ENCODE measurements at places on chromosomes 6 and 20. TPM values are rescaled to one million over a fixed set of nuclear protein-coding genes. Genes with fewer than 3 reads are reported as not detected.

RAET1L gene
- not detected for total RNA-seq

FOXS1 gene
- total RNA-seq, result not detected

SIRPB2 gene
- total RNA-seq, result not detected

ELOVL4 gene
- 5.1 TPM for total RNA-seq

BTNL2 gene
- not detected for total RNA-seq

SLC17A1 gene
- not detected for total RNA-seq
